NCI-H2227 treated with DMSO at 0.1 percent for 48 hours (cell line): ENCODE measurements at places on chromosomes 4 and X.

- no peak for DNase-seq
These were observed 798.4 kb upstream of the FTHL17 start for GRCh38 chrX:31870267-31870666.

DNA sequence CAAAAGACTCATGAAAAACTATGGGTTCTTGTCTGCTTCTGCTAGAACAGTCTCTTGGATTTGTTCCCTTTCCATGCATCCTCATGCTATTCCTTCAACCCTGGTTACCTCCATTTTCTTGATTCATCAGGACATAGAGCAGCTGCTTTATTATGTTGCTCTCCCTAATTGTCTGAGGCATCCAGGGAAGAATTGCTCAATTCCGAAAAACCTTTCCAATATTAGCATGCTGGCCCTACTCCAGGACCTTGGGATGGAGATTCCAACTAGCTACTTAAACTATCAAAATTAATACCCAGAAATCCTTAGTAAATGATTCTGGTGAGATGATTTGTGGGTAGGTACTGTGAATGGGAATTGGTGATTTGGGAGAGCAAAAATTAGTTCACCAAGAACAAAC lies 56.6 kb upstream of the FAM47B start:
- DNase-seq: no peak

DNA sequence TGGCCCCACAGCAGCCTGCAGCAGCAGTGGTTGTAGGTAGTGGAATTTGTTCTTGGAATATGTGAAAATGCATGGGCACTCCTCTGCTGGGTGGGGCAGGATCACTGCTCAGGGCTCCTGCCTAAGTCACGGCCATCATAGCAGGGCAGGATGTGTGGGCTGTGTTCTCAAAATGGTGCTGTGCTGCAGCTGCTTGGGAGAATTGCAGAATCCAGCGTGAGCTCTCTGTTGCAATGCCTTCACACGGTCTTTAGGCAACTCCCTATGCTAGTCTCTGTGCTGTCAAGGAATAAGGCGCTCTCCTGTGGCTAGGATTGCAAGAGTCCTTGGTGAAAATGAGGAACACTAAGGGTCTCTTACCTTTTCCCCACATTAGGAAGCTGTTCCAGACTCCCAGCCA lies 42.9 kb downstream of the F8 start:
- DNase-seq: no peak

DNA sequence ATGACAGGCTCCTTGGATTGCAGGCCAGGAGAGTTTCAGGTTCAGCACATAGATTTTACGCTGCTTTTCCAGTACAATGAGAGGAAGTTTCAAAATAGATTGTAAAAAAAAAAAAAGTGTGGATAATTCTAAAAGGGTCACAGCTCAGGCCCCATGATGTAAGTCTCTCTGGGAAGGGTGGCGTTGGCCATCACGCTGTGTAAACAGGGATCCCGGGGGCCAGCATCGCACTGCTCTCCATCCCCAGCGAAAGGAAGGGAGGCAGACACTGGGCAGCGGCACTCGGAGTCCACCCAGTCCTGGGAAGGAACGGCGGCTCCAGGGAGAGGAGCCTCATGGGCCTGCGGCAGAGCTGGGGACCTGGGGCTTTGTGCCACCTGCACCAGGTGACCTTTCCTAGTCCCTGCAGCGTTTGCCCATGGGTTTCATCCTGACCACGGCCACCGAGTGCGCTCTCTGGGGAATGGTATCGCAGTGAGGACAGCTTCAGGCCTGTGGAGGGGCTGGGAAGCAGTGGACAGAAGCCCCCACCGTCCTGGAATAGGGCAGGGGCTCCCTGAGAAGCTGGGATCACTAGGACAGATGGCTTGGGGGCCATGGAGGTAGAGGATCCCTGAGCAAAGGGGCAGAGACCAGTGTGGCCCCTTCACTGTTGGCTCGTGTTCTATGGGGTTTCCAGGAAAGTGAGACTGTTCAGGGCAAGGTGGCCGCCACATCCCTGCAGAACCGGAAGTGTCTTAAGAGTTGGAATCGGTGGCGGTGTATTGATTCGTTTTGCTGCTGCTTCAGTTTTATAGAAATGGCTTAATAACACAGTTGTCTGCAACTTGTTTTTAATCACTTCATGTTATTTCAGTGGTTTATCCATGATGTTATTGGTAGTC lies 38.9 kb downstream of the RGS12 start:
- DNase-seq: no peak

DNA sequence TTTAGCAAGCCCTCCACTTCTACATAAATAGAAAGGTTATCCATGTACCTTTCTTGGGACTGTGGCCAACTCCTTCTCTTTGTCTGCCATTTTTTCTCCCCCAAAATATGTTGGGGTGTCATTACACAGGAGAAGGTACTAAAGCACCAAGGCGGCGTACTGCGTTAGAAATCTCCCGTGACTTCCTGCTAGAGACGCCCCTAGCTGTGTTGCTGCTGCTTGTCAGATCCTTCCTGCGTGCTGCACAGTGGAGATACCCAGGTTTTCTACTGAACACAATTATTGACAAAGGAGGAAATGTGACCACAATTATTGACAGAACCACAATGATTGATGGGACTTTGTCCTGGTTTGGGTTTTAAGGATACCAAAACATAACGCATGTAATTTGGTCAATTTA lies 97.7 kb downstream of the EFHC2 start:
- no peak for DNase-seq

DNA sequence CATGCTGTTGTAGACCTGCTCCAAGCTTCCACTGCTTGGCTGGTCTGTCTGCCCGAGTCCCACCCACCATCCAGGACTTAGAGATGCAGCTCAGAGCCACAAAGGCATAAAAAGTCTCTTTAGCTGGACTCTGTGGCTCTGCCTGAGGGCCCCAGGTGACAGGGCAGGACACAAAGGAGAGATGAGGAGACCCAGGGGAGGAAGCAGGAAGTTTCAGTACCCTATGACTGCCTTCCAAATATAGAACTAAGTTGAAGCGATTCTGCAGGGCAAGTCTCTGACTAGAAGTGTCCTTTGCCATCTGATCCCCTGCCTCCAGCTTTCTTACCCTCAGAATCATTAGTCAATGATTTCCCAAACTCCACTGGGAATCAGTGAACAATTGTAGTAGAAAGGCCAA lies 11.2 kb upstream of the CXCR3 start:
- DNase-seq: no peak

DNA sequence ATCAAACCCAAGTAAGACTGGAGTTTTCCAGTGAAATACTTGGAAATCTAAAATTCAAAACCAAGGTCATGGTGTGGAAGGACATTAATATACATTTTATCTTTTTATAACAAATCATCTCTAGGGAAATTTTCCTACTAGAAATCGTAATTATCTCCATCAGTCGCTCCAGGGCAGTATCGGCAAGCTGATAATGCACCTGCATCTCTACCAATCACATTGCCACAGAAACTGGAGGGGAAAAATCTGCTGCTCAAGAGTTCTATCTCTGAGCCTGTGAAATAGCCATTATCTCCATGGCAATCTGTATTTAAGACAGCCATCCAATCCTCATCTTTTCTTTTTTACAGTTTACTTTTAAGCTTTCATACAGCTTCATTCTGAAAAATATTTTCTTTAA lies 538.3 kb upstream of the GALNT7 start:
- no peak for DNase-seq

DNA sequence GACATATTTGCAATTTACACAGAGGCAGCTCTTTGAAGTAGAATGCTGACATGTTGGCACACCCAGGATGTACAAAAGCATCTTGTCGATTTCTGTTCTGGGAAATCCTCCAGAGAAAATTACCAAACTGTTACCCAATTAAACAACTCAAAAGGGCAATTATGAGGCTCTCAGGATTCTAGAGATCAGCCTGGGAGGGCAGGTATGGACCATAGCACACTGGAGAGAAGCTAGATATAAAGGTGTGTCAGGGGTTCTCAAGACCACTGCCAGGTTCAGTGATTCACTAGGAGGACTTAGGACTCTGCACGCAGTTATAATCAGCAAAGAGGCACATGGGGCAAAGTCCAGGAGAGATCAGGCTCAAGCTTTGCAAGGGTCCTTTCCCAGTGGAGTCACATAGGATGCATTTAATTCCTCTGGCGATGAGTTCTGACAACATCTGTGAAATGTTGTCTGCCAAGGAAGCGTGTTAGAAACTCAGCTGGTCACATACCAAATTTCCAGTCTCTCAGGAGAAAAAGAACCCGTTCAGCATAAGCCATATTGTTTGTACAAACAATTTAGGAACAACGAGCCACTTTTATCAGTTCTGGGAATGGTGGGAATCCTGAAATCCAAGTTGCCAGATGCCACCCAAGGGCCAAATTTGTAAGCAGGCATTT lies 100.8 kb downstream of the SYTL5 start:
- DNase-seq: no peak

DNA sequence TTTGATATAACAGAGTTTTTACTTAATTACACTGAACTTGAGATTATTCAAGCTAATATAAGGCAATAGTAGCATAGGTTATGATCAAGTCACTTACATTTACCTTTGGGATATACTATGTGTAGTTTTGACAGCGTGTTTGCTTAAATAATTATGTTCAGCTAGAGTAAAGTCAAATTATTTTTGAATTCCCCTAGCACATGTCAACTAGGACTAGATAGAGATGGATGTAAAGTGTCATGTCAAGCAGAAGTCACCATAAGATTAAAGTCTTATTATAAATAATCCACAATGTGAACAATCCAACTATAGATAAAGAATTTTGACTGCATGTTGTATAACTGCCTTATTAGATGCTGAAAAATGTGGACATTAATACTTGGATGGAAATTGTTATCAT lies 665.2 kb downstream of the GRID2 start:
- DNase-seq: no peak

DNA sequence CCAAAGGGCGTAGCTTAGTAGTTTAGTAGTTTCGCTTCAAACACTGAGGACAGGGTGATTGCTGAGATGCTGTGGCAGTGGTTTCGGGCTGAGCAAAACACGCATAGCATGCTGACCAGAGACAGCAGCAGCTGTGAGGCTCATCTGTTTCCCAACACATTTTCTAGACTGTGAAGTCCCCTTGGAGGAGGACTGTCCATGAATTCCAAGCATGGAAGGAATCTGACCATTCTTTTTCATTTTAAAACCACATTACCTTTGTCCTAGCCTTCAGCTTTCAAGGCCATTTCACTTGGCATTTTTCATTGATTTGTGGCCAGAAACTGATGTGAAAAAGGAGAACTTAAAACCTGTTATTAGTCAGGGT lies 240.9 kb downstream of the PALLD start:
- no peak for DNase-seq

DNA sequence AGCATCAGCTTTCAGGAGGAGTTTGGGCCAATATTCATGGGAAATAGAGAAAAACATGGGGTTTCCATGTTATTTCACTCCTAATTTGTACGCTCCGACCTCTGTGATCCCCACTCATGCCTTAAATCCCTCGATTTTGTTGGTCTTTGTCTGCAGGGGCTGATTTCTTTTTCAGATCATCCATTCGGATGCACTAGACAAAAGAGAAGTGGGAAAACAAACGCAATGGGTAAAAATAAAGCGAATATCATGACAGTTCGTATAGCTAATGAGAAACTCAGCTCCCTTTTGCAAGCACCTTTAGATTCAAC lies 139.1 kb upstream of the PLAC1 start:
- DNase-seq: no peak

GRCh38 chr4:113678641-113679040 lies 82.9 kb downstream of the CAMK2D start:
- no peak for DNase-seq

GRCh38 chrX:140767646-140768045 lies 58.1 kb downstream of the LINC00632 start:
- DNase-seq: no peak

DNA sequence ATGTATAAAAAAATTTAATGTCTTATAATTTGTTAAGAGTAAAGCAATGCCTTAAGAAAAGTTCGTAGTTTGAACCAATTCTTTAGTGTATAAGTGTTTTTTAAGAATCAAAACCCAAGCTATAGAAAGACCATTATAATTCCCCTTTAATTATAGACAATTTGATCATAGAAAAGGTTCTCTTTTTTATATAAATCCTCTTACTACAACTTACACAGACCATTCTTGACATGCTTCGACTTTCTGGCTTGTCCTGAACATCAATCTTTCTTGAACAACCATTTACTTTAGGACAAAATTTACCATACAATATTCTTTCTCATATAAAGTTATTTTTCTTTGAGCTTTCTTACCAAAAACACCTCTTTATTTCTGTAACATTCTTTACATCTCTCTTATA lies 330.5 kb upstream of the SPANXN1 start:
- no peak for DNase-seq

GRCh38 chr4:24862073-24862751 lies 50.6 kb downstream of the CCDC149 start:
- DNase-seq: no peak

- no peak for DNase-seq
These were observed 7.5 kb downstream of the ASB5 start for GRCh38 chr4:176261481-176261880.

- no peak for DNase-seq
These were observed 120.7 kb downstream of the NKX6-1 start for GRCh38 chr4:84378356-84378755.

DNA sequence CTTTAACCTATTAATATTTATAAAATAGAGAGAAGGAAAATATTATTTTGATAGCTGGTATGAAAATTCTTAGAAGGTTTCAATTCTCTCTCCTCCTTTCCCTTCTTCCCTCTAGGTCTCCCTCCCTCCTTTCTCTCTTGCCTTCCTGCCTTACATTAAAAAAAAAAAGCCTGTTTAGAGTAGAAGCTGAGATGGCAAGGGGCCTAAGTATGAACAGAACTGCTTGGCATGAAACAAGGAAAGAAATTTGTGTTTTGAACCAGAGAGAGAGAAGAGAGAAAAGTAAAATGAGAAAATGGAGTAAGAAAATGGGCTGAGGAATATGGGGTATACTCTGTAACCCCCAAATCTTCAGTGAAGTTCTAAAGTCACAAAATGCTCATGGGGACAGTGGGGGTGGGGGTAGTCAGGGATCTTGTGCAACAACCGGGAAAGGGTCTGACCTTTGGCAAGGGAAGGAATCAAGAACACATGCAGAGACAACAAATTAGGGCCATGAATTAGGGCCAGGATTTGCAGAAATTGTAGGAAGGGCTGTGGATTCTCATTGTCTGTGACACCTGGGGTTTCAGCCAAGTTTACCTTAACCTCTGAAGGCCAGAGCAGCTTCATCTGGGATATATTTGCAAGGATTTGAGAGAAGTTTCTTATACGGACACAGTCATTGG lies 30.6 kb downstream of the SUPT20HL2 start:
- DNase-seq: no peak

GRCh38 chr4:165299399-165300060 lies 27.9 kb upstream of the MSMO1 start:
- DNase-seq: no peak

GRCh38 chr4:63302792-63303191 lies 1106.5 kb downstream of the TECRL start:
- no peak for DNase-seq

GRCh38 chr4:76206222-76206942 lies 7.2 kb downstream of the SCARB2 start:
- DNase-seq: no peak
